HEK293T (cell line): ENCODE measurements at places on chromosomes 6 and 20.

DNA sequence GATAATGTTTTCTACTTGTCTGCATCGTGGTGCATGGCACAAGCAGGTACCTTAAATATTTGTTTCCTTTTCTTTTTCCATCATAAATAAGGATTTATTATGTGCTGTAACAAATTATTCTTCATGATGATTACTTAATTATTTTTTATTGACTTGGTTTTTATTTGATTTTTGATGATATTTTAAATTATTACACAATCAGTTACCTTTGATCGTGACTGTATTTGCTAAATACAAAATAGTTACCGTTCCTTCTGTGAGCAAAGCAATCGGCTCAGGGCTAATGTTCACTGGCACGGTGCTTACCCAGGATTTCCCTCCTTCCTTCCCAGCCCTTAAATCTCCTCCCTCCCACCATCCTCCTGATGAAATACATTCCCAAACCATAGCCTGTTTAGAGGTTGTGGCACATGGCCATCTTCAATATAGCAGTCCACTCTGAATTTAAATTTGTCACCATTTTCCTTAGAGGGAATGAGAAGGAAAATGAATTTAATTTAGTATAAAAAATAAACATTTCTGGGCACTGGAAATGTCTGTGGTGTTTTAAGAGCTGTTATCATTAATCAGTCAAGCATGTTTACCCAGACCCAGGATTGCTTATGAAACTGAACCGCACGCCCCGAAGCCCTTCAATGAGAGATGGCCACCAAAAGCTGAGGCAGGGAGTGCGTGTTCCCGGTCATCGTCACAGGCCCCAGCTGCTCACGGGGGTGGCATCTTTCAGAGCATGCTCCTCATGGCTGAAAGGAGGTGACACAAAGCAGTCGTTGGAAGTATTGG lies 23.0 kb upstream of the EXOC2 start:
- DNase-seq, result no peak

- no peak for DNase-seq
Measured at GRCh38 chr6:125519367-125519766, 217.6 kb upstream of the HDDC2 start.

- DNase-seq, result no peak
Measured at GRCh38 chr6:11433860-11434259, 103.7 kb upstream of the TMEM170B start.

DNA sequence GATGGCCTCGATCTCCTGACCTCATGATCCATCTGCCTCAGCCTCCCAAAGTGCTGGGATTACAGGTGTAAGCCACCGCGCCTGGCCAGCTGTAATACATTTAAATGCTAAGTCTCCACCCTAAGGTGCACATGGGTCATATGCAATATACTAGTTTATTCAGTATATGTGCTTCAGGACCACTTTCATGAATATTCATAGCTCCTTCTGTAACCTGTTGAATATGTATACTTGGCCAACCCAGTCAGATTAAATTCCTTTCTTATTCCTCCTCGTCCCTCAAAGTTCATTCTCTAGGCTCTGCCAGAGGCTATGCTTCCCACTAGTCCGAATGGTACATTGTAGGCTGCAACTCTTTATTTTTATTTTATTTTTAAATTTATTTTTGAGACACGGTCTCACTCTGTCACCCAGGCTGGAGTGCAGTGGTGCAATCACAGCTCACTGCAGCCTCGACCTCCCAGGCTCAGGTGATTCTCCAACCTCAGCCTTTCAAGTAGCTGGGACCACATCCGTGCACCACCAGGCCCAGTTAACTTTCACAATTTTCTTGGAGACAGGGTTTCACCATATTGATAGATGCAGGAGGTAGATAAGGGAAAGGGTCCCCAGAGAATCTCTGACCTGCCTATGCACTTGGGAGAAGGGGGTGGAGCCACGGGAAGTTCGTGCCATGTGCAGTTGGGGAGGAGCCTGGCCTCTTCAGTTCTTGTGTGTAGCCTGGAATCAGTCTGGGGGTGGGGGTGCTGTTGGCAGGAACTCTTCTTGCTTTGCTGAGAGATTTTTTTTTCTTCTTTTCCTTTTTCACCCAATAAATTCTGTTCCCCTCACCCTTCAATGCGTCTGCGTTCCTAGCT lies 41.3 kb upstream of the DDR1 start:
- DNase-seq, result no peak

DNA sequence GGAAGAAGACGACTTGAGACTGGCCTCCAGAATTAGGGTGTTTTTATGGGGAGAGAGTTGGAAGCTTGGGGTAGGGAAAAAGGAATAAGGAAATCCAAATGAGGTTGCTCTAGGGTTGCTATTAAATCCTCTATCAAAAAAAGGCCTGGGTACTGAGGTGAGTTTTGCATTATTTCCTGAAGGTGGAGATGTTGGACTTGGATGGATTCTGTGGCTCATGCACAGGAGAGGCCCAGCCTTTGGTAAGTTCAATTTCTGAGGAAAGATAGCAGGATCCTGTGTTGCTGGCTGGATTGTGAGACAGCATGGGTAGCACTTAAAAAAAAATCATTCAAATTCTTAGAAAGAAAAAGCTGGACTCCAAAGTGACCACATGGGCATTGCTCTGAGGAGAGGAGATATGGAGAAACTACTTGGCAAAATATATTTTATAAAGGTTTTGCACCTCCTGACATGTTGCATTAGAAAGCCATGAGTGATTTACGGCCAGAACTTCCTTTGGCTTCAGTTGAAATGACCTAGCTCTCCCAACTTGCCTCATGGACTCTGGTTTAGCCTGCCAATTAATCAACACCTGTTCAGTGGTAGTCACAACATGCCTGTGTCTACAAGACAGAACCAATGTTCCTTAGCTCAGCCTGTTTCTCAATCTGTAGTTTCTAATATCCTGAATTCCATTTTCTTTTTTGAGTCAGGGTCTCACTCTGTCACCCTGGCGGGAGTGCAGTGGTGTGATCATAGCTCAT lies 152.1 kb upstream of the RALGAPA2 start:
- peak; percentile 51 for DNase-seq

DNA sequence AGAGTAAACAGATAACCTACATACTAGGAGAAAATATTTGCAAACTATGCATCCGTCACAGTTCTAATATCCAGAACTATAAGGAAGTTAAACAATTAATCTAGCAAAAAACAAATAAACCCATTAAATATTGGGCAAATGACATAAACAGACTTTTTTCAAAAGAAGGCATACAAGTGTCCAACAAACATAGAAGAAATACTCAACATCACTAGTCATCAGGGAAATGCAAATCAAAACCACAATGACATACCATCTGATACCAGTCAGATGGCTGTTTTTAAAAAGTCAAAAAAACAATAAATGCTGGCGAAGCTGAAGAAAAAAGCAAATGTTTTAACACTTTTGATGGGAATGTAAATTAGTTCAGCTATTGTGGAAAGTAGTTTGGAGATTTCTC lies 1117.7 kb upstream of the MAP3K7 start:
- DNase-seq, result no peak

GRCh38 chr6:43950731-43951062 lies 176.6 kb downstream of the MRPL14 start:
- no peak for DNase-seq

- no peak for DNase-seq
Measured at GRCh38 chr6:131929976-131930375, 21.2 kb downstream of the CCN2 start.

GRCh38 chr20:44039741-44040140 lies 125.1 kb downstream of the TOX2 start:
- DNase-seq, result no peak

- no peak for DNase-seq
Measured at GRCh38 chr20:43915211-43916072, 790 bp downstream of the TOX2 start.

DNA sequence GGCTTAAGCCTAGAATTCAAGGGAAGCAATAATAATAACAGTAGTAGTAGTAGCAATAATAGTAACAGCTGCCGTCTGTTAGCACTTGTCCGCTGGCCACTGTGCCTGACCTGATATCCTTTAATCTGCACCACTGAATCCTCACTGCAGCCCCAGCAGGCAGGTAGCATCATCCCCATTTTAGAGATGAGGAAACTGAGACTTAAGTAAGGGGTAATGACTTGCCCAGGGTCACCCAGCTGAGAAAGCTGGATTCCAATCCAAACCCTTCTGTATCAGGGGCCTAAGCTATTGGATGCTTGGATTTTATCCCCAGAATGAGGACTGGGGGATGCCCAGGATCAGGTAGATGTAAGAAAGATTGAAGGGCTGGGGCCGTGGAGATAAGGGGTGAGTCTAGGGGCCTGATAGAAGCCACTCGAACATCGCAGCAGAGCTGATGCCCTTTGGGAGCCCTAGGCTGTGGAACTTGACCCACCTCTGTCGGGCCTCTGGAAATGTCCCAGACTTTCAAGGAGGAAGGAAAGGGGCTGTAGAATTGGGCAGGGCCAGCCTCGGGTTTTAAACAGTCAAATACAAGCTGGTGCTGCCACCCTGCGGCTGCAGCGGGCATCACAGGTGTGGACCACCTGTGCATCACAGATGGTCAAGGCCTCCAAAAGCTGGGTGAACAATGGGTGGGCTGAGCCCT lies 102.1 kb upstream of the MYL9 start:
- DNase-seq, result peak; percentile 79

DNA sequence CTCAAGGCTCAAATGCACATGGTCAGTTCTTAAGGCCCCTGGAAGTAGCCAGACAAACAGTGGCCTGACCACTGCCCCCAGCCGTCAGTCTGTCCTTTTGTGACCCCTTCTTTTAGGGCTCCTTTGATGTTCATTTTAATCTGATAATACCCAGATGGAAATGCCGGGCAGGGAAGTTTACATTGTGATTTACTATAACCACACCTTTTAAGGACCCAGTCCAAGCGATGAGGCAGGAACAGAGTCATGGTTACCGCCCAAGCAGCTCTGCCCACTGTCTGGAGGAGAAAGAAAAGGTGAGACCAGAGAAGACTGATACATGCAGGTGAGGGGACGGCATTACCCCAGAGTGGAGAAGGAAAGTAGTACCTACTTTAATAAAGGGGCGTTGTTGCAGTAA lies 110.6 kb downstream of the PLEKHG1 start:
- no peak for DNase-seq

- DNase-seq, result peak; percentile 85
Measured at GRCh38 chr6:136643850-136644596, 93.8 kb upstream of the MAP7 start.

- no peak for DNase-seq
Measured at GRCh38 chr20:4717816-4718570, 3.7 kb upstream of the PRND start.

DNA sequence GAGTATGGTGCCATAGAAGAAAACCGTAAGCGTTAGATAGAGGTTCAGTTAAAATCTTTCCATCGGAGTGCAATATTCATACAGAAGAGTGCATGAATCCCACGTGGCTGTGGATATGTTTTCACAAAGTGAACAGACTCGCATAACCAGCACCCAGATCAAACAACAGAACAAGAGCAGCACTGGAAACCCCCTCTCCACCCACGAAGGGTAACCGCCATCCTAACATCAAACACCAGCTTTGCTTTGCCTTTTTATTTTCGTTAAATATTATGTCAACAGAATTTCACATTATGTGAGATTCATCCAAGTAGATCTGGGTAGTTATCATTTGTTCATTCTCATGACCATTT lies 4.7 kb downstream of the GTSF1L start:
- DNase-seq, result no peak

DNA sequence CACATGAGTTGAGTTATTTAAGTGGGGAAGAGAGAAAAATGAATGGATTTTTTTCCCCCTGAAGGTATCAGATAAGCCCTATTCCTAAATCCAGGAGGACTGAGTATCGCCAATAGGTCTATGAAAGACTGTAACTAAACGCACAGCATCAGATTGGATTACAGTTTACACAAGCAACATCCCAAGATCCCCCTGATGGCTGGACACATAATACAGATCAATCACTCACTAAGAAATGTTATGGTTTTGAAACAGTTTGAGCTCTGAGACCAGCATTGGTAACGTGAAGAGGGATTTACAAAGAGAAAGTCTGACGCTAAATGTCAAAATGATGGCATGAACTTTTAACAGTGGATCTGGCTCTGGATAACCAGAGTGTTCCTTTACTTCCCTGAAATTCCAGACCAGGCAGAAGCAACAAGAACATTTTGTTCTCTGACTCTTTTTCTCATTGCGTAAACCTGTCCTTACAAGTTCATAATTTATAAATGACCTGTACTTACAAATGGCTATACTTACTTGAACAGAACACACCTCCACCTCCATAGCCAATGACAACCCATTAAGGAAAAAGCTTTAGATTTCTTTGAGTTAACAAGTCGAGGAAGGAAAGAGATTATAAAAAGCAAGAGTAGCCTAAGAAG lies 131.8 kb upstream of the BEND3 start:
- DNase-seq, result no peak

DNA sequence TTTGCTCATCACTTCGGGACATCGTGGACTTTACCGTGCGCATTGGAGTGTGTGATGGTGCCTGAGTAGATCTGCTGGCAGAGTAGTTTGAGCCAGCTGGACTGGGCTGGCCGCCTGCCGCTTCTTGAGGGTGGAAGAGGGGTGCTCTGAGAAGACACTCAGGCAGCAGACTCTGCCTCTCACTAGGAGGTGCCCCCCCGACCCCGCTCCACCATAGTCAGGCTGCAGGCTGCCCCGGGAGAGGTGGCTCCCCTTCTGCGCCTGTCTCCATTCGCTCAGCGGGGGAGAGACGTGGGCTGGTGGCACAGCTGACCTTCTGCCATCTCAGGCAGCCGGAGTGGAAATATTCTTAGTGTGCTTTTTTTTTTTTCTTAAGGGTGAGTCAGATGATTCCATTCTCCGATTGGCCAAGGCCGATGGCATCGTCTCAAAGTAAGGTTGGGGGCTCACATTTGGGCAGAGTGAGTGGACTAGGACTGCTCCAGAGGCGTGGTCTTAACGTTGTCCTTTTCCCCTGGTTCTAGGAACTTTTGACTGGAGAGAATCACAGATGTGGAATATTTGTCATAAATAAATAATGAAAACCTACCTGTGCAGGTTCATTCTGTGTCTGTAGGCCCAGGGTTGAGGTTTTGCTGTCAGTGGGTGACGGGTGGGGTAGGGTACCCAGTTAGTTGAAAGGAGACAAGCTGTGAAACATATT lies 1.2 kb downstream of the RPS21 start:
- DNase-seq, result no peak
